ENCODE measurements at places on chromosomes 3 and 15.

DNA sequence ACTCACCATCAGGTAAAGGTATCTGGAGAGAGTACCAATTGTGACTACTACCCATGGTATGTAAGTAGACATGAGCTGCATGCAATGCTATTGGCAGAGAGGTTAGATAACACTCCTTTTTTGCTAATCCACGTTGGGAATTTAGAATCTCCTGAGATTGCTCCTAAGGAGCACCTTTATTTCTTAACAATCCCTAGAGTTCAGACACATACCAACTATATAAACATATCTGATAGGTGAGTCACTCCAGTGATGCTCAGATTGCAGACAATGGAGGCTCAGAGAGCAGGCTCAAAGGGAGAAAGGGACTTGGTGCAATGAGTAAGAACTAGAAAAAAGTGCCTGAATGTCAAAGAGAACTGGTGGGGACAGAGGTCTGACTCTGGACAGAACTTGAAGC, 47.0 kb upstream of the LRRFIP2 start:
- DNase-seq = no peak

DNA sequence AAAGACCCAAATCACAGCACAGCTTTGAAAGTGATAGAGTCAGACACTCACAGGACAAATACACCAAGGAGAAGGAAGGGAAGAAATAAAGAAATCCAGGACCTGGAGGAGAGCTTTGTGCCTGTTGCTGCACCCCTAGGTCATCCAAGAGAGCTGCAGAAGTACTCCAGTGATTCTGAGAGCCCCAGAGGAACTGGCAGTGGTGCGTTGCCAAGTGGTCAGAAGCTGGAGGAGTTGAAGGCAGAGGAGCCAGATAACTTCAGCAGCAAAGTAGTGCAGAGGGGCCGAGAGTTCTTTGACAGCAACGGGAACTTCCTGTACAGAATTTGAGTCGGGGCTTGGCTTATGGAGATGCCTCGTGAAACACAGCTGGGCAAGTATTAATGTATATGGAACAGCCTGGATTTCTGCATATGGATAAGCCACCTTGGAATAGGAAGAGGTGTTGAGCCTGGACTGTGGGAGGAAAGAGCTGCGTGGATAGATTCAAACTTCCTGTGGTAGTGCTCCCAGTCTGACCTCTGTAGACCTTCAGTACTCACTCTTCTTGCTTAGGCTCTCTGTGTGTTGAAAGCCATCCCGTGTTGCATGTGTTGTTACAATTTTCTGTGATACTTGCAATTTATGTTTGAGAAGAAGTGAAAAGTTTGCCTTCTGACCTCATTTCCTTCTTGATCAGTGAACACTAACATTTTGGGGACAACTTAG, 6.1 kb downstream of the NGRN start:
- no peak for DNase-seq

DNA sequence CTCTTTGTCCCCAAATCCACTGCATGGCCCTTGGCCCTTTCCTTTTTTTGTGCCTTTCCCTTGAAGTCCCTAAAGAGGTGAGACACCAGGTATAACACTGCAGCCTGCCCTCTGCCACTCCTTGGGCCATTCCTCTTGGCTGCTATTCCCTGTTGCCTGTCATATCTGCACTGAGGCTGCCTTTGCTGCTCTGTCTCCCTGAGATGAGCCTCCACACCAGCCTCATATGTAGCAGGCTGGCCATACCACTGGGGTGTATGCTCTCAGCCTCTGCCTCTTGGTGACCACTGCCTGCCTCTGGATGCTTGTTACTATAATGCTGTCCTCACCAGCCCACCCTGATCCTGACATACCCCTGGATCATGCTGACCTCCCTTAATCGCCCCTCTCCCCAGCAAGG, 252.0 kb downstream of the CLSTN2 start:
- DNase-seq = no peak

GRCh38 chr15:68578175-68578979, 416 bp upstream of the CORO2B start:
- DNase-seq = peak; percentile 74

Data from substantia nigra (tissue), 51 donors.